NCI-H524 (cell line): ENCODE measurements at places on chromosomes 16 and 17.

DNA sequence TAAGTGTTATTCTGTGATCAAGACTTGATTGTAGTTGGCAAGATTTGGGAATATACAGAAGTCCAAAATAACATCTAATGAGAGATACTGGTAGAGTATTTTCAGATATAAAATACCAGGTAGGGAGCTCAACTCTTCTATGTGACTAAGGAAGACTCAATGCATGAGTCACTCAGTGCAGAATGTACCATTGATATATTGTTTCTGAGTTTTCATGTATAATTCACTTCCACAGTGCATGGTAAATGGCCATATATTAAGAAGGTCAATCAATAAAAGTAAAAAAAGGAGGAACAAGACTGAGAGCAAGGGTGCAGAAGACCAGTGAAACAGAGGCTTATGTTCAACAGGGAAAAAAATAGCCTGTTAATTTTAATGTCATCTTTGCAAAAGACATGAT is 1387.9 kb downstream of the CDH8 start:
- no peak for DNase-seq

DNA sequence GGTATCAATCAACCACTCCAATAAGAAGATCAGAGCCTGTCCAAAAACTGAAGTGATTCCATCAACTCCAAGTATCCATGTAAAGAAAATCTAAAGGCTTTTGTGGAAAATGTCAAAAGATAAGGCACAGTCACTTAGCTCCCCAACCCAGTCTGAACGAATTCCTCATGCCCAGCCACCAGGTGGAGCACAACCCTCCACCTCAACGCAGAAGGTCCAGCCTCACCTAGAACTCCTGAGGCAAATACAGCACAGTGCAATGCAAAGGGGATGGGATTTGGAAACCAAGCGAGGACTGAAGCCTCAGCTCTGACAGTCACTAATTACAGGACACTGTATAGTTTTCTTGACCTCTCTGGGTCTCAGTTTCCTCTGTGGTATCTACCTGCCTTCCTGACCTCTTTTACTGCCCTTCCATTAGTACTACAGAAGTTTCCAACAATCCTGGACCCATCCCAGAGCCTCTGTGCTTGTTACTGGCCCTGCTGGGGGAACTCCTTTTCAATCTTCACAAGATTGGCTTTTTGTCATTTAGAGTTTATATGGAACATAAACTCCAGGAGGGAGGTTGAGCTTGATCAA is 2.0 kb downstream of the NCBP3 start:
- peak; percentile 6 for DNase-seq

DNA sequence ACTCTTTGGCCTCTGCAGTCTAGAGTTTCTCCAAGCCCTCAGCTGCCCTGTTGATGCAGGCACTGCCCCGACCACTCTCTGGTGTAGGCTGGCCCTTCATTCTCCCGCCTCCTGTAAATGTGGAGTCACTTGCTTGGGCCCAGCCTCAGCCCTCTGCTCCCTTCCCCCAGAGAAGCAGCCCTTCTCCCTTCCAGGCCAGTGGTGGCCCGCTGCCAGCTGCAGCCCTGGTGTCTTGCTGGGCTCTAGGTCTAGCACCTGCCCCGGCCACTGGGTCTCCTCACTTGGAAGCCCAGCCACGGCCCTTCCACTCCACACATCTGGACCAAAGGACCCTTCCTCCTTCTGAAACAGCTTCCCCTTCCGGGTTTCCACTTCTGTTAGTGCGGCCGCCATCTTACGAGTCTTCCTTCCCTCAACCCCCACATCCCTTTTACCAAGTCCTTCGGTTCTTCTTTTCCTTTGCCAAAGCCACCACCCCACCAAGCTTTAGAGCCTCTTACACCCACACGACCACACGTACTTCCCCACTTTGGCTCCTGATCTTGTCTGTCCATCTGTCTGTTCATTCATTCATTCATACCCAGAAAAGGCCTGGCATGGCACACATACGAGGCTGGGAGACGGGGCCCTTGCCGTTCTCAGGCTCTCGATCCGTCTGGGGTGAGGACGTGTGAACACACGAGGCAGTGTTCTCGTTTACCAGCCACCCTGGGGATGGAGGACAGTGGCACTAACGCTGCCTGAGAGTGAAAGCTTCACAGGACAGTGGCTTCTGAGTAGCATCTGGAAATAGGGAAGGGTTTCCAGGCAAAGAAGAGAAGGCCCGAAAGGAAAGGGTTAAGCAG is 68.0 kb downstream of the ABR start:
- DNase-seq = no peak

- no peak for DNase-seq
These were observed 98.5 kb downstream of the RAP1GAP2 start for GRCh38 chr17:2894782-2895181.

GRCh38 chr16:67865318-67865717 is 7.5 kb upstream of the EDC4 start:
- peak; percentile 38 for DNase-seq

GRCh38 chr16:67155295-67156142 is 4.2 kb downstream of the TRADD start:
- peak; percentile 84 for DNase-seq

- no peak for DNase-seq
These were observed 65.8 kb downstream of the SALL1 start for GRCh38 chr16:51085271-51085670.

DNA sequence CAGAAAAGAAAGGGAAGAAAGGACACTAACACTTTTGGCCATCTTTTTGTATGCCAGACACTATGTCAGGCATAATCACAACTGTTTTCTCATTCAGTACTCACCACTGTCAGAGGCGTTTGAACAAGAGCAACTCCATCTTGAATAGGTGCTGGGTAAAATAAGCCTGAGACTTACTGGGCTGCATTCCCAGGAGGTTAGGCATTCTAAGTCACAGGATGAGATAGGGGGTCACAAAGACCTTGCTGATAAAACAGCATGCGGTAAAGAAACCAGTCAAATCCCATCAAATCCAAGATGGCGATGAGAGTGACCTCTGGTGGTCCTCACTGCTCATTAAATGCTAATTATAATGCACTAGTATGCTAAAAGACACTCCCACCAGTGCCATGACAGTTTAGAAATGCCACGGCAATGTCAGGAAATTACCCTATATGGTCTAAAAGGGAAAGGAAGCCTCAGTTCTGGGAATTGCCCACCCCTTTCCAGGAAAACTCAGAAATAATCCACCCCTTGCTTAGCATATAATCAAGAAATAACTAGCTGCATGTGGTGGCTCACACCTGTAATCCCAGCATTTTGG is 14.9 kb upstream of the LYRM9 start:
- no peak for DNase-seq

- no peak for DNase-seq
These were observed 47.9 kb downstream of the WDR59 start for GRCh38 chr16:74936902-74937560.
